G401 (cell line): ENCODE measurements at places on chromosomes 2 and 18. TPM values are rescaled to one million over a fixed set of nuclear protein-coding genes. Genes with fewer than 3 reads are reported as not detected.
A peak's percentile ranks its signal among the peaks of the same experiment; 100 is the strongest.

Gene IDH1
- total RNA-seq, result 440 and 536 TPM in 2 replicates

Gene ZC3H8
- 3.7 and 3.8 TPM in 2 replicates for total RNA-seq

- DNase-seq, result no peak
These were observed 1064.4 kb upstream of the ZEB2 start for GRCh38 chr2:145584353-145584752.

Gene NETO1
- not detected in 2 replicates for total RNA-seq

GRCh38 chr2:85401844-85402243, 8.3 kb downstream of the CAPG start:
- DNase-seq, result no peak

- DNase-seq, result peak; percentile 90
These were observed 898.9 kb downstream of the CPS1 start for GRCh38 chr2:211455216-211455841.

DNA sequence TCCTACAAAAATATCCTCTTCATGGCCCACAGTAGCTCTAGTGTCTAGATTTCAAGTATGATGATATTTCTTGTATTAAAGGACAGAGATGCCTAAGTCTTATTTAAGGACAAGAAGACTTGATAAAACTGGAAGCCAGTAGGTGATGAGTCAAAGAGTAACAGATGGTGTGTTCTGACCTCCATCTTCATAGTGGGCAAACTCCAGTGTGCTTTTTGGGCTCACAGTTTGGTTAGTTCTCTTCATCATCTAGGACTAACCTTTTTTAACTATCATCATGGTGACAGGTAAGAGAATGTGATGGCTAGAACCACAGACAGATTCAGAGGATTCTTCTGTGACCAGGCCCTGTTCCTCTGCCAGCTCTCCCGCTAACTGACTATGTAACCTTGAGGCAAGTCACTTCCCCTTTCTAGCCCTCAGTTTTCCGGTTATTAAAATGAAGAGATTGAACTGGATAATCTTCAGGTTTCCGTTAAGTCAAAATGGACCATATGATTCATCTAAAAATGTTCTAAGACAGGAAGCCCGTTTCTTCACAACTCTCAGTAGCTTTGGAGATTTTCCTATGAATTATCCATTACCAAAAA, 140.3 kb upstream of the RASGRP3 start:
- DNase-seq, result no peak

Gene ANKRD12
- total RNA-seq, result 3.3 and 7.9 TPM in 2 replicates

Gene WDR54
- total RNA-seq, result 88.5 and 104 TPM in 2 replicates

DNA sequence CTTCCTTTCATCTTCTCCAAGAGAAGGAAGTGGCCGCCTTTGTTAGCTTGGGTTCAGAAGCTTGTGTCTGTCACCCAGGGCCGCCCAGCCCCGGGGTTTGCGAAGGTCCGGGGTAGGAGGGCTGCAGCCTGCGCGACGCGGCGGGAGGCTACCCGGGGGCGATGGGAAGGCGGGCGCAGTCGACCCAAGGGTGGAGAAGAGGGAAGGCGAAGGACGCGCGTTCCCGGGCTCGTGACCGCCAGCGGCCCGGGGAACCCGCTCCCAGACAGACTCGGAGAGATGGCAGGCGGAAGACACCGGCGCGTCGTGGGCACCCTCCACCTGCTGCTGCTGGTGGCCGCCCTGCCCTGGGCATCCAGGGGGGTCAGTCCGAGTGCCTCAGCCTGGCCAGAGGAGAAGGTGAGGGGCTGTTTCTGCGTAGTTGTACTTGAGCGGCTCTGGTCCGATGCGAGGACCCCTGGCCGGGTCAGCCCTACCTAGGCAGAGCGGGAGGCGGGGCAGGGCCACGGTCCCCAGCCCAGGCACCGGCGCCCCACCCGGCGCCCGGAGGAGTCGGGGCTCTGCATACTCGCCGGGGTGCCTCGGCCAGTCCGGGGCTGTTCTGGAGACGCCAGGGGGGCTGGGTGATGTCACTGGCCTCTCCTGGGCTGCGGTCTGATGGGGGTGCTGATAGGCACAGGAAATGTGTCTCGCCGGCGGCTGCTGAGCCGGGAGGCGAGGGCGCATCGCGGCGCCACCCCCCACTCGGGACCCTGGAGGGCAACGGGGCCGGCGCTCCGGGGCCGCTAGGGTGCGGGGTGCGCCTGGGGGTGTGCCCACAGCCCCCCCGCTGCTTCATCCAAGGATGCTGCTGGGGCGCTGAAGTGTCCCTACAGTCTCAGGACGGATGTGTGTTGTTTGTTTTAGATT, at the start of gene QPCT:
TSS of gene QPCT (plus strand) at position 178 of the 909 bp plus-strand sequence. CDS start at position 280, 102 bp downstream.
- DNase-seq, result no peak

DNA sequence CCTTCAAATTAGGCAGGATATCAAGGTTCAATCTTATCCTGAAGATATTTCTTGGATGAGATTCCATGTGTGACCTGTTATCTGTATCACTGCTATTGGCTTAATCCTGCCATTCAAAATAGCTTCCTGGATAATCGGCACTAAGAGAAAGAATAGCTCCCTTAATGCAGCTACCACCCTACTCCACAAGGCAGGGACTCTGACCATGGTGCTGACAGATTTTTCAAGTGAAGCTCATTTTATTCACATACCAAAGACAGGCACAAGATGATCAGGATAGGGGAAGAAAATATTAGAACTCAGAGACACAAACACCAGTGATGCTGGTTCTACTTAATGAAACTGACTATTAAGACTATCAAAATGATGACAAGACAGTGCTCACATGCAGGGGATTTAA, 74.9 kb downstream of the ORC4 start:
- DNase-seq, result no peak

- DNase-seq, result no peak
These were observed 738.4 kb upstream of the ID2 start for GRCh38 chr2:7943446-7943845.

GRCh38 chr2:238108423-238109183, 8.5 kb downstream of the ESPNL start:
- DNase-seq, result no peak

- DNase-seq, result no peak
These were observed 119.2 kb upstream of the CCDC68 start for GRCh38 chr18:55078303-55078932.

Gene MIB1
- total RNA-seq, result 36.1 and 66.7 TPM in 2 replicates

DNA sequence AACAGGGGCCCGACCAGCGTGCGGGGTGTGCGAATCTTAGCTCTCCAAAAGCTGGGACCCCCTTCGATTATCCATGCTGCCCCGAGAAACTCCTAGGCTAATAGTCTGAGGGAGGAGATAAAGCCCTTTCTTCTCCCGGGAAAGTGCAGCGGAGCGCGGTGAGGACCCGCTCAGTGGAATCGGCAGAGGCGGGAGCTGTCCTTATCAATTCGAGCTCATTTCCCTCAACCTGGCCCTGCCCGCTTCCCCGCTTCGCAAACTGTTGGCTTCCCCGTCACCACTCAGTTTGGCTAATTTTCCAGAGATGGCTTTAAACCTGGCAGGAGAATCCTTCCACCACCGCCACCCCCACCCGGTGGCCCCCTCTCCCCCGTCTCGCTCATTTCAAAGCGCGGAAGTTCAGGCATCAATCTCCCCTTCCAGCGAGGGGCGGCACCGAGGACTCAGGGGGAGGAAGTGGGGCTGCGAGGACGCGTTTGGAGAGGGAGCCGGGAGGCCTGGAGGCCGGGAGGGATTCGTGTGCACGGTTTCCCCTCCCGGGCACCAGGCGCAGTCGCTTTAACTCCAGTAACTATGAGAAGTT, 1.6 kb downstream of the KLHL14 start:
- DNase-seq, result no peak

GRCh38 chr2:207734264-207734635, 22.8 kb downstream of the CCNYL1 start:
- DNase-seq, result no peak

Gene TET3
- 2.0 and 3.7 TPM in 2 replicates for total RNA-seq

DNA sequence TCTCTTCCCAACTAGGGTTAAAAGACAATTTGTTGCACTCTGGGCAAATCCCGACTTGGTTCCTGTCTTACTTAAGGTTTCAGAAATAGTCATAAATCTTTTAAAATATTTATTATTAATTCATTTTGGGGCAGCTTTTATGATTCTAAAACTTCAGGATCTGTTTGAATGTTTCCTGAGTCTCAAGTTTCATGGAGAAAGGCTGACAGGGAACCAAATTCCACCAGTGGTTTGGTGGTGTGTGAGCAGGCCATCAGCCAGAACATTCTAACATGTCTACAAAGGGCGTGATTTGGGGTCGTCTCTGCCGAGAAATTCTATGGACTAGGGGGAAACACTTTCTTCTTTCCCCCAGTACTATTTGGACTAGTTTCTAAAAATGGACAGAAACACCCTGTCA, 366.4 kb downstream of the ZNF521 start:
- DNase-seq, result no peak

GRCh38 chr2:187310701-187311100, 137.4 kb downstream of the CALCRL start:
- DNase-seq, result no peak

GRCh38 chr2:83941886-83942285, 517.2 kb downstream of the SUCLG1 start:
- no peak for DNase-seq

- no peak for DNase-seq
These were observed 60.7 kb upstream of the AQP4 start for GRCh38 chr18:26926066-26926675.

Gene UGT1A3
- total RNA-seq, result not detected in 2 replicates

DNA sequence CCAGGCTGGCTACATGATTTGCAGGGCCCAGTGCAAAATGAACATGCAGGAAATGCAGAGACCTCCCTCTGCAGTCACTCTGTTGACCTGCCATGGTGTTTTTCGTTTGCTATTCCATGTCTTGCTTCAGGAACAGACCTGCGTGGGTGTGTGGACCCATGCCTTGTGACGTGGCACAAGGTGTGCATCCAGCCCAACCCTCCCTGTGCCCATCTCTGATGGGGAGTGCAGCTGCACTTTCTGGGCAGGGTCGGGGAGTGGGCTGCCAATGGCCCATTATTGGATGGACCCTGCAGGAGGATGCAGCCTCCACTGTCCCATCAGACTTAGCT, 33.1 kb downstream of the NAPG start:
- no peak for DNase-seq

GRCh38 chr2:8863331-8863953, 26.0 kb upstream of the KIDINS220 start:
- no peak for DNase-seq

GRCh38 chr18:45127405-45127804, 446.7 kb downstream of the SETBP1 start:
- DNase-seq, result no peak

Gene SLC19A3
- not detected in 2 replicates for total RNA-seq

Gene MBD5
- 11.4 and 14.5 TPM in 2 replicates for total RNA-seq

Gene LRRFIP1
- 14.3 and 24.6 TPM in 2 replicates for total RNA-seq

Gene KIAA2012
- total RNA-seq, result not detected in 2 replicates

Gene POMC
- total RNA-seq, result not detected in 2 replicates

DNA sequence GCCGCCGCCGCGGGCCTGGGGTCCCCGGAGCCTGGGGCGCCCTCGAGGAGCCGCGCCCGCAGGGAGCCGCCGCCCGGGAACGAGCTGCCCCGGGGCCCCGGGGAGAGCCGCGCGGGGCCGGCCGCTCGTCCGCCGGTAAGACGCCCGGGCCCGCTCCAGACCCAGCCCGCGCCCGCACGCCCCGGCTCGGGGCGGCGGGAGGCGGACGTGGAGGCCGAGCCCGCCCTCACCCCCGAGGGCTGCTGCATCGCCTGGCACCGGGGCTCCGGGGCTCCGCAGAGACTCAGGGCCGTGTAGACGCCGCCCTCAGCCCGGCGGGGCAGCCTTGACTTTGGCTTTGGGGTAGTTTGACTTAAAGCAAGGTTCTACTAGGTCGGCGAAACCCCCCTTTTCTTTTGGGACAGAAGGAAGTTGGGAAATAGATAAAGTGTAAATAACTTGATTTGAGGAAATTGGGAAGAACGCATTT, 335 bp downstream of the ERFE start:
- DNase-seq, result no peak

DNA sequence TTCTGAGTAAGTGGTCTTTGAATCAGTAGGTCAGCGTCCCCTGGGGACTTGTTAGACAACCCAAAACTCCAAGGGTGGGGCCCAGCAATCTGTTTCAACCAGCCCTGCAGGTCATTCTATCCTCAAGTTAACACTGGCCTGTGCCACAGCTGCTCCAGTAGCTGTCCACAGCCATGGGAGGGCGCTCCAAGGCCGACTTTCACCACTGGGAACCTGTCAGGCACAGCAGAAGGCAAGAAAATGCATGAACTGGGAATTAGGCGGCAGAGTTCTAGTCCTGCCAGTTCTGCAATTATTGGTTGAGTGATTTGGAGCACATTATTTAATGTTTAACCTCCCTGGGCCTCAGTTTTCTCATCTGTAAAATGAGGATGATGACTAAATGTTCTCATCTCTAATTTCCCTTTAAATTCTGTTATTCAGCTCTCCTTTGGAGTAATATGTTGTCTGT, 17.4 kb upstream of the MRPL33 start:
- DNase-seq, result peak; percentile 56

Gene DYSF
- total RNA-seq, result 0.18 and 3.8 TPM in 2 replicates

GRCh38 chr2:36376992-36377738, 21.6 kb downstream of the CRIM1 start:
- DNase-seq, result no peak

- DNase-seq, result peak; percentile 68
These were observed 123.2 kb downstream of the SMAD7 start for GRCh38 chr18:48827291-48828193.

DNA sequence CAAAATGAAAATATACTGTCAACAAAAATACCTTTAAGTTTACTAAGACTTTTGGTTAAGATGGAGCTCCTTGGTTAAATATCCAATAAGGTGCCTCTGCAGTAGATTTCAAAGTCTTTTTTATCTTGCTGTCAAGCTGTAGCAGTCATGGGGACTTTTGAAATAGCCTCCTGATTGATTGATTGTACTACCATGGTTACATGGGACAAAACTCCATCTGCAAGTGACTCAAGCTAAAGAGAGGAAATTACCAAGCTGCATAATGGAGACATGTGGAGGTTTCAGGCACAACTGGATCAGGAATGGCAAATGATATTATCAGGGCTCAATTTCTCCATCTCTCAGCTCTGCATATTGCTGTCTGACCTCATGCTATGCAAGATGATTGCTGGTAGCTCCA, 73.4 kb upstream of the ST8SIA3 start:
- no peak for DNase-seq

- no peak for DNase-seq
These were observed 179.5 kb downstream of the PPP1R1C start for GRCh38 chr2:182165202-182165601.

Gene CKAP2L
- total RNA-seq, result 6.5 and 7.7 TPM in 2 replicates

DNA sequence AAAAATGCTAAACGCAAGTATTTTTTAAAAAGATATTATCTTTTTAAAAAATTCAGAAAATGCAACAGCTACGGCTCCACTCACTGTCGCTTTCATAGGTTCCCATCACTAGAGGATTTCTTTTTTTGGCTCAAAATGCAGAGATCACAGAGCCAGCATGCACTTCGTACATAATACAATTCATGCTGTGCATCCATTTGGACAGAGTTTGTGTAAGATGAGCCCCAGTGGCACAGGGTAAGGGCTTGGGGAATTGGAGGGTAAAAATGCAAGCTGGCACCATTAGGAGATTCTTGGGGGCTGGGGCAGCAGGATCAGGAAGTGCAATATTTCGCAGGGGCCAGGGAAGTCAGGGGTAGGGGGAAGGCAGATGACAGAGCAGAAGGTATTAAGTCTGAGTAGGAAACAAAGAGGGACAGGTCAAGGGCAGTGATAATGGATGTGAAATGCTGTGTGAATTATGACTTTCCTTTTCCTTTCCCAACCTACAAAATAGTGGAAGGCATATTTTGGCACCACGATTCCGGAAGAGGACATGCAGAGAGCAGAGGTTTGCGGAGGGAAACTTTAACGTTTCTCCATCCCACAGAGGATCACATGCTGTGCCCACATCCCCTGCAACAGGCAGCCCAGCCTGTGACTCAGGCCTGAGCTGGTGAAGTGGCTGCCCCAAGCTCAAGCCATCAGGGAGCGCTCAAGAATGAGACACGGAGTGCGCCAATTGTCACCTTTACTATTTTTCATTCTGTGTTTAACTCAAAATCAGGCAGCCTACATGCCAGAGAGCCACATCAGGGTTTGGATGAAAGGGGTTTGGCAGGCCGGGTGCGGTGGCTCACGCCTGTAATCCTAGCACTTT, 4.7 kb downstream of the CAPG start:
- DNase-seq, result peak; percentile 84
